ENCODE measurements at places on chromosomes 6 and 20.

DNA sequence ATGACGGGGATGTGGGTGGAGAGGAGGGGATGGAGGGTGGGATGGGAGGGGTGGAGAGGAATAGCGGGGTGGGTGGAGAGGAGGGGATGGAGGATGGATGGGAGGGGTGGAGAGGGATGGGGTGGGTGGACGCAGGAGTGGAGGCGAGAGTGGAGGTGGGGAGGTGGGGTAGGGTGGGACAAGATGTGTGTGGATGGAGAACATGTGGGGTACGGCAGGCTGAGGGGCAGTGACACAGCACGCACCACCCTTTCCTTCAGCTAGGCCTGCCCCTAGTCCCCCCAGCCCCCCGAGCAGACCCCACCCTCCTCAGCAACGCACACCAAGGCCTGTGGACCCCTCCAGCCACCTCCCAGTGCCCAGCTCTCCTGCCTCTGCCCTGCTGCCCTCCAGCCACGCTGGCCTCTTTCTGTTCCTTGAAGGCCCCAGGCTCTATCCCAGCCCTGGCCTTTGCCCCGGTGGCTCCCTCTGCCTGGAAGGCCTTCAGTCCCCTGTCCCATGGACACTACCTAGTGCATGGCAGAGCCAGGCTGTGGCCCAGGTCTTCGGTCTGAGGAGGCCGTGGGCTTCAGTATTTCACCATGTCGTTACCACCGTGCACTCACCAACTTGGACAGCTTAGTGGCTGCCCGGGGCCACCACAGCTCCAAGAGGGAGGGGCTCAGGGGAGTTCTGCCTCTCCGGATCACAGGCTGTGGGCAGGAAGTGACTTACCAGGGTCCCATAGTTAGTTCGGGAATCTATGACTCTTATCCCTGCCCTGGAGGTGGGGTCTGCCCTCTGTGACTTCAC is 78.4 kb upstream of the PMEPA1 start:
- no peak for DNase-seq

DNA sequence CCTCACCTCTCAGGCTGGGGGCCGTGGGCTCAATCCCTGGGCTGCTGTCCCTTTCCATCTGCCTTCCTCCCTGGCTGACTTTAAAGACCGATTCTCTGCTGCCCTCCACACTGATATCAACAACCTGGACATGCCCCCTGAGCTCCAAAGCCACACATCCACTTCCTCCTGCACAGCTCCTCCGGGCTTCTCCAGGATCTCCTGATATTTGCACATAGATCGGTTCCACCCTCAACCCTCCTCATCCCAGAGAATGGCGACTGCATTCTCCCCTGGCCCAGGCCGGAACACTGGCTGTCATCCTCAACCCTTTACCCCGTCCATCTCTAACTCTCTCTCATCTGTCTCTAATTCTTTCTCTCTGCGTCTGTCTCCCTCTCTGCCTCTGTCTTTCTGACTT is 21.0 kb upstream of the NOL4L start:
- no peak for DNase-seq

- DNase-seq: no peak
Measured at GRCh38 chr6:89267918-89268317, 47.2 kb downstream of the GABRR2 start.

DNA sequence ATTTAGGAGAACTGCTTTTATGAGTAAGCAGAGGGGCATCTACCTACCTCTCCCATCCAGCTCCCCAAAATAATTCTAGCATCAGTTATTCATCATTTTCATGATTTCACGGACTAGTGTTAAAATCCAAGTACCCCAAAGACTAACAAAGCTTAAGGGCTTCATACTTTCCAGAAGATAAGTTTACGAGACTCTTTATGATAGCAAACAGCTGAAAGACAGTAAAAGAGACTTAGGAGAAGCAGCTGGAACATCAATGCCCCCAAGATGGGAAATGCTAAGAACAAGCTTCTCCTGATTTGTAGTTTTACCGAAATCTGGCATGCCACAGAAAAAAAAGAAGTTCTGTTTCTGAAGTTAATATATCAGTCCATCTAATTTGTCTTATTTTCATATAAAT is 70.0 kb downstream of the COL12A1 start:
- no peak for DNase-seq

DNA sequence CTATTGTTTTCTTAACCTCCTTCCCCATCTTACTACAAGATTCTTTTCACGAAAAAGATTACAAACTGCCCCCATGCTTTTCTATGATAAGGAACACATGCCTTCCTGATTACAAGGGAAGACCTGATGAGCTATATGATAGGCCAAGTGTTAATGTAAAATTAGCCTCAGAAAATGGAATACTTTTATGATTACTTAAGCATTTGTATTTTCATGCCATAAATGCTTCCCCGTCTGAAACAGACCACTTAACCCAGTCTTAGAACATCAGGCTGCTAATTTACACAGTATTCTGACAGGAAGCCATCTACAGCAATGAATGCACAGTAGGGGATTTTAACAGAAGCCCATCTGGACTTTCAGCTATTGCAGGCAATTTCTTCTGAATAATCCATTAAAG is 274.9 kb downstream of the HAO1 start:
- no peak for DNase-seq

DNA sequence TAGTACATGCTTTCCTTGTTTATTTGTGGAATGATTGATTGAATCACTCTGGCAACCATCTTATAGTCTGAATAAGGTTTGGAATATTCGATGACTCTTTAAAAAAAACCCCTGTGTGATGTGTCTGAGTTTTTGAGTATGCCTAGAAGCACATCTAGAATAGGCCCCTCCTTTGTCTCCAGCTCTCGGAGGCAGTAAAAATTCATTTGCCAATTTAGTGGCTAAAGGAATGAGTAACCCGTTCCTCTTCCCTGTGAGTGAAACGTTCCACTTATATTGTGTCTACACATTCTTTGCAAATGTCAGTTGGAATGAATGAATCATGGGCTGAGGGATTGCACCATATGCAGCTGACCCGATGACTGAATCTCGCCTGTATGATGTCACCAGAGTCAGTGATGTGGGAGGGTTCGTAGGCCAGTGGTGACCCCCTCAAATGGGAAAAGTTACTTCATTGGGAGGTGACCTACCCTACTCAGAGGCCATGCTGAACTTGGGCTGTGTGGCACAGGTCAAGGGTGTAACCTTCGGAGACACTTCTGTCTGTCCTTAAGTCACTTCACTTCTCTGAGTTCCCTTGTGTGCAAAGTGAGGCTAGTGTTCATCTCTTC is 21.6 kb downstream of the MOCS3 start:
- peak; percentile 99 for DNase-seq

DNA sequence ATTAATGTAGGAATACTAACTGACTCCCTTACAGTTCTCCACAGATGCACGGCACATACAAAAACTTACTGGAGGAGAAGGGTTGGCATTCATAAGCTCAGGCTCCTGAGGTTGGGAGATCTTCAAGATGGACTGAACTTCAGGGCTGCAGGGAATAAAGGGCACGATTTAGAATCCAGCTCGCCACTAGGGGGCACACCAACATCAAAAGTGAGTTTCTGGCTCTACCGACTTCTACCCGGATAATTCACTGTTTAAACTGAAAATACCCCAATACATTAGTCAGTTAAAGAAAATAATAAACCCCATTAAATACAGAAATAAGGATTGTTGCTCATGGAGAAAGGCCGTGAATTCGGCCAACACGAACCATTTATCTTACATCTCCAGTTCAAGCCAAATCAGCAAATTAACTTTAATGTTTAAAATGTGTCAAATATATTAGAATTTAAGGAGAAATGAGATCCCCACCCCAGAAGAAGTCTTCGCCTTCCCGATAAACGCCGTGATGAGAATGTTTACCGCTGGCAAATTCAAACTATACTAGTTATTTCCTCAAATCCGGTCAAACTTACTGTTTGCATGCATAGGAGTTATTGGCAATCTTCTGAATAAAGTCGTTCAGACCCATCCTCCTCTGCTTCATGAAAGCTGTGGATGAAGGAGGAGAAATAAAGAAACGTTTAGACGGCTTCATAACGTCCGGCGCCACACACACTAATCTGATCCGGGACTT is 121.7 kb upstream of the SLC2A12 start:
- peak; percentile 84 for DNase-seq

DNA sequence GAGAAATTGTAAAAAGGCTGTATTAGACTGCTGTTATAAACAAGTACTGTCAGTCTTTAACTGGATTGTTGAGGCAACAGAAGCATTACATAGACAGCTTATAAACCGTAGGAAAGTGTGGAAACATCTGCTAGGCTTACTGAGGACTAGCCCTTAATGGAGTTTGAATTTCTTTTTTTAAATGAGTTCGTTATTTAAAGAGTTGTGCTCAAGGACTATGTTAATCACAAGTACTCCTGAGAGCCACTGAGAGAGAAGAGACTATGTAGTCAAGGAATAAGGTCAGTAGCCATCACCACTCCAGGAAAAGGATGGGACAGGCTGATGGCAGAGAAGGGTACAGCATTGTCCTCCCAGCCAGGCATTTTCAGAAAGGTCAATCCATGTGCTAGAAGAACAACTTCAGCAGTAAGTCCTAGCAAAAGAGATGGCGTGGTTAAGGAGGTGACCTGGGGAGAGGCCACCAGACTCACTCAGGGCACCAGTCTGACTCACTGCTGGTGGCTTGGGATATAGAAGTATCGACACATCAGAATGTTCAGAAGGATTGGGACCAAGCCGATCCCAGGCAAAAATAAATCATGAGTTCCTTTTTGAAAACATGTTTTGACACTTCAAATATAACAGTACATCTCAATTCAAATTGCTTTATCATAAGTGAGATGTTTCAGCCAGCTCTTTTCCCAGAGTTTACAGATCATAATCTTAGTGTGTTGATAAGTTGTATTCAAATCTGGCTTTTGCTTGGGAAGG is 6.4 kb downstream of the RPS12 start:
- DNase-seq: peak; percentile 18

- DNase-seq: peak; percentile 22
Measured at GRCh38 chr6:111888928-111889695, 15.9 kb upstream of the FYN start.

Measured in HCEC 1CT (cell line).